Activated naive CD8-positive, alpha-beta T cell treated with anti-CD3 and anti-CD28 coated beads, Interleukin-2, amount 10 ng/mL, durations not matched to agents 7 days and 5 days (primary cell): ENCODE measurements at places on chromosomes 7 and 10. TPM values are rescaled to one million over a fixed set of nuclear protein-coding genes. Genes with fewer than 3 reads are reported as not detected.

The FKBP6 gene
- total RNA-seq, result not detected

The TUBB8 gene
- total RNA-seq, result not detected

DNA sequence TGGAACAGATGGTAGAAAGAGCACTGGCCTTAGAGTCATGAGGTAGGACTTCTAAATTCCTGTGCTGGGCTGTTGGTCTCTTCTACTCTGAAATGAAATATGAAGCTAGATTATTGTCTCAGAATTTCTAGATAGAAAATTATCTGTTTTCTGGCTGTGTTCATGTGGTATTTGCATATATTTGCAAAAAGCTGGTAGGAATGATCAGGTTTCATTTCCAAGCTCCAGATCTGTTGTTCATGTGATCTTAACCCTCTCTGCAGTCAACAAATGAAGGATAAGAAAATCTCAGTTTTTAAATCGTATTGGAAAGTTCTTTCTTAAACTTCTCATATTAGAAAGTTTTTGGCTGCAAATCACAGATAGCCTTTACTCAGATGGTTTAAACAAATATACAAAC is 248.3 kb downstream of the CDK14 start:
- H3K27ac ChIP-seq, result no peak overlapping the region
- no peaks in the 10 kb centered on the region for H3K4me1 ChIP-seq
- no peak for DNase-seq
- H3K36me3 ChIP-seq, result no peaks in the 10 kb centered on the region
- peaks cover 2% of the 10 kb centered on the region for H3K27me3 ChIP-seq

GRCh38 chr10:127044186-127044585 is 139.0 kb downstream of the DOCK1 start:
- H3K27ac ChIP-seq, result no peak overlapping the region
- no peaks in the 10 kb centered on the region for H3K27me3 ChIP-seq
- no peak for DNase-seq
- H3K36me3 ChIP-seq, result no peaks in the 10 kb centered on the region

- no peak for DNase-seq
- no peak overlapping the region for H3K27ac ChIP-seq
- H3K36me3 ChIP-seq, result peaks cover 9% of the 10 kb centered on the region
- H3K4me3 ChIP-seq, result no peak overlapping the region
- peaks cover 30% of the 10 kb centered on the region for H3K4me1 ChIP-seq
These were observed 4.6 kb upstream of the USP6NL start for GRCh38 chr10:11616021-11616420.

DNA sequence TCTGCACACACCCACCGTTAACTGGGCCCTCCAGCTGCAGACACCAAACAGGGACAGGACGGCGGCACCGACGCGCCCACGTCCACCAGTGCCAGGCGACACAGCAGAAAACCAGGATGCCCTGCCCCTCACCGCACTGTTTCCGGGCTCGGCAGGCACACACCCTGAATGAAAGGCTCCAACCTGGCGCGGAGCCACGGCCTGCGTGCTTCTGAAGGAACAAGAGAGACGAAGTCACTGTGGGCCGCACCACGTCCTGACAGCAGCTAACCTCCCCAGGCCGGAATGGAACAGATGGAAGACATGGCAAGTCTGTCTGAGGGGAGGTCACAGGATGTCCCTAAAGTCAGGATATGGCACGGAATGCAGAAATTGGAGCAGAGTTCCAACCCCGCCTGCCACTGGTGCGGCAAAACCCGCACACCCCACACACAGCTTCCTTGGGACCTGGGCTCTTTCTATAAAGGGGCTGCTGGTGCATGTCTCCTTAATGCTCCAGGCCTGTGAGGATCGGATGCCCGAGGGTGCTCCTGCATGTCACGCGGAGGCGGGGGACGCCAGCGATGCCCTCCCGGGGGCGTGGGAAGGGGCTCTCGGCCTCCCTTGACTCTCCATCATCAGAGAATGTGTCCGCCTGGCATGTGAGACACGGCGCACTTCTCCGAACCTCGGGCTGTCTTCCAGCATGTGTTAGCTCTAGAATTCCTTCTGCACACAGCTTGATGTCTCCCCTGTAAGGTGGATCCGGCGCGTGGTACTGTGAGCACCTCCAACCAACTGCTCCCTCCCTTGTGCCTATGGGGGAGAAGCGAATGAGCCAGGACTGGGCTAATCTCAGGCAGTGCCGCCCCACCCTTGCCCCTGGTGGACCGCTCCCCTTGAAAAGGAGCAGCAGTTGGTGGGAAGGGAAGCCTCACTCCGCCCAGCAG is 3.9 kb upstream of the GPER1 start:
- no peak overlapping the region for H3K27ac ChIP-seq
- H3K27me3 ChIP-seq, result no peaks in the 10 kb centered on the region
- peaks cover 5% of the 10 kb centered on the region for H3K4me1 ChIP-seq
- no peaks in the 10 kb centered on the region for H3K36me3 ChIP-seq
- H3K4me3 ChIP-seq, result no peak overlapping the region
- no peak for DNase-seq
